GDM1 (cell line): ENCODE measurements at places on chromosomes 4 and X.

DNA sequence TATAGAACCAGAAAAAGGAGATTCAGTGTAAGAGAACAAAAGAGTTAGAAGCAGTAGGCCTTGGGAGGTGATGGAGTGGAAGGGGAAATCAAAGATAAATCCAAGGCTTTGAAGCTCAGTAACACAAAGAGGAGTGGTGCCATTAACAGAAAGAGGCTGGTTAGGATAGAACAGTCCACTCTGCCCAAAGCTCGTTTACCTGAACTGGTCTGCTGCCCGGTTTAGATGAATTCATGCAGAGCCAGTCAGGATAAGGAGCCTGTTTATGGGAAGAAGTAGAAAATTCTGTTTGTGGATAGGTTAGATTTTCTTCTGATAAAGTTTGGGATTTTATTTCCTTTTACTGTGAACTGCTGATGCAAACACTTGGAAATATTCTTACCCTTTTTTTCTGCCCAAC is 80.6 kb downstream of the HMGB2 start:
- DNase-seq: no peak

GRCh38 chr4:168059251-168059650 is 33.1 kb upstream of the ANXA10 start:
- DNase-seq: no peak

DNA sequence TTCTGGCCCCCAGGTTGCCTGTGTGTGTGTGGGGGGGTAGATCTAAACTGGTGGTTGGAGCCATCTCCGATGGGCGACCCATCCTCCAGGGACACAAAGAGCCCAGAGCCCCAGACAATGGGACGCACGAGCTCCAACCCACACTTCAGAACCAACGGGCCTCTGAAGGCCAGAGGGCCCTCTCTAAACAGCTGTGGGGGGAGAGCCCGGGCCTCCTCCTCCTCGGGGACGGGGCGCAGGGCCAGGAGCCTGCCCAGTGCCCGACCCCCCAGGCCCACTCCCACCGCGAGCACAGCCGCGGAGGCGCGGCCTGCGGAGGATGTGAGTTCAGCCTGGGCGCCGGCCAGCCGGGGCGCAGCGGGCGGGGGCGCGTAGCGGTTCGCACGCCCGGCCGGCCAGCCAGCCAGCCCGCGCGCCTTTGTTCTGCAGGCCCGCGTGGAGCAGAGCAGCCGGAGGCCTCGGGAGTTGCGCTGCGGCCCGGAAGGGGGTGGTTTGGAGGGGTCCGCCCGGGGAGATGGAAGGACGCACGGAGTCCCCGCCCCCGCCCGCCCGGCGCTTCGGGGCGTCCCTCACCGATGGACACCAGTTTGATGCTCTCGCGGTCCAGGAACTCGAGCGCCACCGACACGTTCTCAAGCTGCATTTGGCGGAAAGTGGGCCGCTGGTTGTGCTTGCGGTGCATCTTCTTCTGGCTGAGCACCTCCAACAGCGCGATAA is 4.0 kb downstream of the FLNA start:
- DNase-seq: no peak

DNA sequence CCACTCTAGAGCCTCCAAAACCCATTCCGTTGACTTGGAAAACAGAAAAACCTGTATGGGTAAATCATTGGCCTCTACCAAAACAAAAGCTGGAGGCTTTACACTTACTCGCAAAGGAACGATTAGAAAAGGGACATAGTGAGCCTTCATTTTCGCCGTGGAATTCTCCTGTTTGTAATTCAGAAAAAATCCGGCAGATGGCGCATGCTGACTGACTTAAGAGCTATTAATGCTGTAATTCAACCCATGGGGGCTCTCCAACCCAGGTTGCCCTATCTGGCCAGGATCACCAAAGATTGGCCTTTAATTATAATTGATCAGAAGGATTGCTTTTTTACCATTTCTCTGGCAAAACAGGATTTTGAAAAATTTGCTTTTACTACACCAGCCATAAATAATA is 60.8 kb downstream of the ZNF732 start:
- DNase-seq: peak; percentile 48

- DNase-seq: no peak
Observed at GRCh38 chr4:178165251-178165950, 723.2 kb upstream of the AGA start.

GRCh38 chr4:153523164-153523796 is 57.1 kb downstream of the TMEM131L start:
- DNase-seq: no peak

DNA sequence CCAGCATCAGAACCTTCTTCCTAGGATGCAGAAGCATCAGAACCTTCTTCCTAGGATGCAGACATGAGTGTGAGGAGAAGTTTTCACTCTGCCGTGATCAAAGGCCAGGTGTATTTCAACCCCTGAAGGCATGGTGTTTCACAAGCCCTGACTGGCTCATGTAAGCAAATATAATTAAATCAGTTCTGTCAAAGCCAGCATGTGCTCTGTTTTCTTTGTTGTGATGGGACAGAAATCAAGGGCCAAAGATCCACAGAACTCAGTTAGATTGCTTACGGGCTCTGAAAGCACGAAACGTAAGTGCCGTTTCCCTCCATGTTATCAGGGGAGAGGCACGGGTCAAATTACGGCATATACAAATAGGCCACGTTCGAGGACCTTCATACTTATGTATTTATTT is 32.0 kb upstream of the CLDN24 start:
- no peak for DNase-seq

DNA sequence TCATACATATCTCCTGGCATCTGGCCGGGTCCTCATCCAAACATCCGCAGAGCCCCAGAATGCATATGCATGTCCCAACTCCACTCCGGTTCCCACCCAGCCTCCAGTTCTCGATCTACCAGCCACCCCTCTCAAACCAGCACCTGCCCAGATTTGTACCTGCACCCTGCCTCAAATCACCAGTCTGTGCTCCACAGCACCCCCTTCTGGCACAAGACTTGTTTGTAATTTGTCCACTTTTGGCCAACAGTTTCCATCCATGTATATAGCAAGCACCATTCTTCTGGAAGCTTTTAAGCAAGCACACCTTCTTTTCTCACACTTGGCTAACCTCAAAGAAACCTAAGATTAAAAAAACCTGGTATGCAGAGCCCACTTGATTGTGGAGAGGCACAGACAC is 644.1 kb downstream of the MID1IP1 start:
- DNase-seq: no peak

DNA sequence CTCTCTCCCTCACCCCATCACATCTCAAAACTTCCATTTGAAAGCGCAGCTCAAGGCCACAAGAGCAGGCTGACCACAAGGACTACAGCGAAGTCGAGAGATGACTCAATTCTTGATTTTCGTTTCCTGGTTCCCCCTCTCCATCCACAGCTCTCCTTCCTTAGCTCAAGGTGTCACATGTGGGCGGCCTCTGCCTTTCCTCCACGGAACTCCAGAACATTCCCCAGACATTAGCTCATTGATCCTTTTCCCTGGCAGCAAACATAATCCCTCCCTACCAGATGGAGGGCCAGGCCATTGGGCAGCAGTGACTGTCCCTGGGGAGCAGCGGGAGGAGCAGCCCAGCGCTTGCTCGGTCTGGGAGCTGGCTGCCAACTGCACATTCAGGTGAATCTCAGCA is 56.3 kb downstream of the CCDC149 start:
- no peak for DNase-seq
